Right renal cortex interstitium (tissue), 3 donors: ENCODE measurements at places on chromosomes 1 and 21.

DNA sequence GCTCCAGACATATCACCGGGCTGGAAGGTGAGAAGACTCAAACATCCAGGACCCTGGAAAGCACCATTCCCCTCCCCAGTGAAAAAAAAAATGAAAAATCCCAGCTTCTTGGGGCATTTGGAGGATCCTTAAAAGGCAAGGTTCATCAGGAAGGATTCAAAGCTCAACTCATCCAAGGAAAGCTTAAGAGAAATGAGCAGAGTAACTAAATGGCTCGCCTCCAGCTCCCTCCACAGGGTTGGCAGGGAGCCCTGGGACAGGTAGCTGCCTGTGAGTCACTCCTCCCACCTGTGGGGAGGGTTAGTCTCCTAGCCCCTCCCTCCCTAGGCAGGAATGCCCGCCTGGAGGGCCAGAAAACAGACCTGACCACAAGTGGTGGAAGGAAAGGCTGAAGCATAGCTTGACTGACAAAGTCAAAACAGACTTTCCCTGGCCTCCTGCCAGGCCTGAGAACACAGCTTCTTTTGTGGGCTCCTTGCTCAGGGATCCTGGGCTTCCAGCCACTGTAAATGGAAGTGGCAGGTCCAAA, 712 bp upstream of the LAMB3 start:
- peak; percentile 49 for DNase-seq

DNA sequence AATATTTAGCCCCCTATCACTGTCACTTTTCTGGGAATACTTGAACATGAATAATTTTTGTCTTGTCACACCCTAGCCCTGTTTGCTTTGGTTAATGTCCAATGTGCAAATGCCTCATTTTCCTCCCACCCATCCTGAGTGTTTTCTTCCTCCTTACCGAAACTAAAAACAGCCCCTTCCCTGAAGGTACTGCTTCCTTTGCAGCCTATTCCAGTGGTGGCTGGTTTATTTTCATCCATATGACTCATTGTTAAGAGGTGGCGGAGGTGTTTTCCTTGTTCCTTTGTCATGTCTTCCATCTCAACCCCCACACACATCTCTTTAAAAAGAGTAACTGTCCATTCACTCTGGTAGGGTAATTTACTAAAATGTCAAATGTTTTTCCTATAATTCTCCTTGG, 40.4 kb downstream of the CD55 start:
- DNase-seq: no peak

GRCh38 chr1:224736619-224737352, 120.7 kb downstream of the CNIH3 start:
- DNase-seq: no peak

DNA sequence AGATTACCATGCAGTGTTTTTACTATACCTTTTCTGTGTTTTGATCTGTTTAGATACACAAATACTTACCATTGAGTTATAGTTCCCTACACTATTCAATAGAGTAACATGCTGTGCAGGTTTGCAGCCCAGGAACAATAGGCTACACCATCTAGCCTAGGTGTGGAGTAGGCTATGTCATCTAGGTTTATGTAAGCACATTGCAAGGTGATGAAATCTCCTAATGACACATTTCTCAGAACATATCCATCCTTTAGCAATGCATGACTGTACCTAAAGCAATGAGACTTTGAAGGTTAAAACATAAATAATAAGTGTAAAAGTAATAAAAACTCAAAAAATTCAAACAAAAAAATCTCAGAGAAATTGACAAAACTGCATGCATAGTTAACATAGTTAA, 358.6 kb downstream of the USH2A start:
- no peak for DNase-seq

DNA sequence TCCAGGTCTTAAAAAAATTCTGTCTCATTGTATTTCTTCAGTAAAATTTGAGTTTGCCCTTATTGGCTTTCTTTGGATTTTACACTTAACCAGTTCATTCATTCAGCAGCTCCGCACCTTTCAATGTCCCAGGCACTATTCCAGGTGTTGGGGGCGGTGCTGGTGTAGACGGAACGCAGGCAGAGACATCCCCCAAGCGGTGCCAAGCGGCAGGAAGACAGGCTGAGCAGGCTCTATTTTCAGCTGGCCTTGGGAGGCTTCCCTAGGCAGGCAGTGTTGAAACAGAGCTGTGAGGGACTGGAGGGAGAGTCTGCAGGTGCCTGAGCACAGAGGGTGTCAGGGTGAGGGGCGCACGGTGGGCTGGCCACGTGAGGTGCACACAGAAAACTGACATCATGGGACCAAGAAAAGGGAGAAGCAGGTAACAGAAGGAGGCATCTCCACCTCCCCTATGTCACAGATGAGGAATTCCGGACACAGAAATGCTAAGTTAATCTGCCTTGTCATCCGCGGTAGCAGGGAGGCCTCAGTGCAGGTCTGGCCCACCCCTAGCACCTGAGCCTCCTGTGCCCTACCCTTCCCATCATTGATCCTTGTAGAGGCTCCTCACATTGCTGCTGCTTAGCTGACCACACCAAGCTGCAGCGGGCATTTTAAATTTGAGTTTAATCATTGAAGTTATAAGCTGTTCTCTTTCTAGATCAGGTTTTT, 40.8 kb downstream of the SLC37A1 start:
- no peak for DNase-seq

DNA sequence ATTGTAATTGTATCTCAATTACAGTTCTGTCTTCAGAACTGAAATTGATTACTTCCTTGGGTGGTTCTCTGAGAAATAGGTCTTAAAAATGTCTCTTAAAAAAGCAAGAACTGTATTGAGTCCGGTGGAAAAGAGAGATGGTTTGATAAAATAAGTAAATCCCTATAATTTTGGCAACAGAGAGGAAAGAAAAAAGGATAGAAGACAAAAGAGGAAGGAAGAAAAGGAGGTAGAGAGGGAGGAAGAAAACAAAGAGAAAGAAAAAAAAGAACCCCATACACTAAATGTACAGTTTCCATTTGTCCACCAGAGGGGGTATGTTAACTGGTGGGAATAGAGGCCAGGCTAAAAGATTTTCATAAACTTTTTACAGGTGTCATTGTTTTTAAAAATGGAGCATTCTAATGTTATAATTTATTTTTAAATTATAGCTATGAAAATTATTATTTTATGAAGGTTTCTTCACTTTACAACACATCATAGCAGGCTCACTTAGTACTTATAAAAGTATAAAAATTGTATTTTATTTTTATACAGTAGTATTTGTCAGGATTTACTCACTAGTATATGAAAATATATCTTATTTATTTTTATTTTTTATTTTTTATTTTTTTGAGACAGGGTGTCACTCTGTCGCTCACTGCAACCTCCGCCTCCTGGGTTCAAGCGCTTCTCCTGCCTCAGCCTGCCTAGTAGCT, 2.1 kb upstream of the UBE2T start:
- no peak for DNase-seq

DNA sequence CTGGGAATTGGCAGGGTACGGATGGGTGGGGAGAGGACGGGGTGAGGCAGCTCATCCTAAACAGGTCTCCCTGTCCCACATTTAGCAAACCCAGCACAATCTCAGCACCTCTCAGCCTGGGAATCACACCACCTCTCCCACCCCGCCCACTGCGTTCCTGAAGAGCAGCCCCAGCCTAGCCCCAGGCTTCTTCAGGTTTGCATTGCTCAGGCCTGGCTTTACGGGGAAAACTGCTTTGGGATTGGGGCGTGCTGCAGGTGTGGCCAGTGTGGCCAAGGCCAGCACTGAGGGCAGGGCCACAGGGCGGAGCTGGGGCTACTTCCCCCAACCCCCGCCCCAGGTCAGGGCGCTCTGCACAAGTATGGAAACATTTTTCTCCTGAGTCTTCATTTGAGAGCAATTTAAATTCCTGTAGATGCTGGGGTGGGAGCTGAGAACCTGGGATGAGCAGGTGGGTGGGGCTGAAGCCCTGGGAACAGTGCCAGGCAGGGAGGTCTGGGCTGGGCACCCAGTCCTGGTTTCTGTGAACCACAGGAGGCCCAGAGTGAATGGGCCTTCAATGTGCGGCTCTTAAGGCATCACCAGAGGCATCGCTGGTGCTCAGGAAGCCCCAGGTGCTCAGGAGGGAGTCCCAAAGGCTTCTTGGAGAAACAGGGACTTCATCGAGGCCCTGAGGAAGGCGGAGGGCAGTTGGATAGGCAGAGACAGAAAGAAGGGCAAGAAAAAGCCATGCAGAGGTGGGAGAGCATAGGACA, 24.1 kb downstream of the TNNT2 start:
- DNase-seq: no peak

DNA sequence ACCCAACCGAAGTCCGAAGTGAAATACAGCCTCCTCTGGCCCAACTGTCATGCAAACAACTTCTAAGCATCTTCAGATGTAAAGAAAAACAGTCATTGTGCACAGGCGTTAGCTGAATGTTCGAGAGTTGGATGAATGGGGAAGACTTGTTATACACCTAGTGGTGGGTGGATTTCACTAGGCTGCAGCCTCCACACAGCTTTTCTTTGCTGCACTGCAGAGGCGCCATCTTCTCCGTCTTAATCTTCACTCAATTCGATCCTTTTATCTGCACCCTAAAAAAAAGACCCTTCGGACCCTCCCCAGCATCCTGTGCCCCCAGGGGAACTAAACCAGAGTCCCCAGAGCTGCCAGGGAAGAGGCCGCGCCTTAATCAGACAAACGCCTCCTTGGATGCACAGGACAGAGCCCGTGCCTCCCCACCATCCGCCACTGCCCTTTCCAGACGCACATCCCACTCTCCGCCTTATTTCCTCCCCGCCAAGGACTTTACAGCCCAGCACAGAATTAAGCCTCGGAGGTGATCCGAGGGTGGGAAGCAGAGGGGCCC, 1.4 kb downstream of the APP start:
- DNase-seq: peak; percentile 55

- DNase-seq: no peak
Observed at GRCh38 chr1:60213253-60213652, 139.7 kb upstream of the C1orf87 start.

- no peak for DNase-seq
Observed at GRCh38 chr1:186872291-186872690, 43.5 kb downstream of the PLA2G4A start.

DNA sequence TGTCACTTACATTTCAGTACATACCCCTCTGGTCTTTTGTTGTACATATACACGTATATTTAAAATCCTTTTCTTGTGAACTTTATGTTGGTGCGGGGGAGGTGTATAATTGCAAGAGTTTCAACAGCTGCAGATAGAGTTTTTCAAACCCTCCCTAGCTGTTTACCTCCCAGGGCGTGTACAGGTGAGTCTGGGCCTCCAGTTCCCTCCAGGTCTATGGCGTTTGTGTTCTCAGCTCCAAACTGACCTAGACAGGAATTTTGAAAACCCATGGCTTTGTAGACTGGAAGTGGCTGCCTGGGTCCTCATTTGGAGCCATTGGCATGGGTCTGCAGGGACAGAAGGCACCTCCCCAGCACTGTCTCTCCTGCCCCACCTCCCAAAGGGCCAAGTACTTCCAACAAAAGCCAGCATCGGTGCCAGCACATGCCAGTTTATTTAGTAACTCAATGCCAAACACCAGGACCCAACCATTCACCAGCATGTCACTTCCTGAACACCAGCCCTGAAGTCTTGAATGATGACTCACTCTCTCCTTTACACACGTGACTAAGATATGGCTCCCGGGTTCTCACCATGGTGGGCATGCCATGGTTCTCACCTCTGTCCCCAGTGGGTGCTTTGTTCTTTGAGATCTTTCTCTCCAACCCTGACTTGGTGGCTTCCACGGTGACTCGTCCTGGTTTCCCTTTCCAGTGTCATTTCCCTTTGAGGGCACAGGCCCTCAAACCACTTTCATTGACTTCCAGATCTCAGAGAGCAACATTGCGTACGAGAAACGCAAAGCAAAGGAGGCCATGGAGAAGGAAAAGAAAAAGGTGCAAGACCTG, 57.3 kb upstream of the EFHD2 start:
- DNase-seq: no peak

- no peak for DNase-seq
Observed at GRCh38 chr1:156750191-156750672, 1.2 kb downstream of the HDGF start.

DNA sequence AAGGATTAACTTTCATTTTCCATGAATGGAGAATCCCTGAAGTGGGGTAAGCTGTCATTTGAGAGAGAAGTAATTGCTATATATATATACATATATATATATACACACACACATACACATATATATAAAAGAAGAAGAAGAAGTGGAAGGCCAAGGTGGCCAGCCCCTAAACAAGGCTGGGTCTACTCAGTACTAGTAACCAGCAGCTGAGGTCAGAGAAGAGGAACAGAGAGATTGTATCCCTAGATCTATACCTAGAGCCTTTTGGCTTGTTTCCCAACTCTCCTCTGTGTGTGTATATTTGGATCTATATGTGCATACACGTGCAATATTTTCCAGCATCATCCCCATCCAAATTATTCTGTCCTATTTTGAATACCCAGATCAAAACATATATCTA, 5.2 kb downstream of the TNFSF4 start:
- no peak for DNase-seq

- peak; percentile 20 for DNase-seq
Observed at GRCh38 chr1:27816921-27817630, 13.5 kb upstream of the PPP1R8 start.

GRCh38 chr21:46156378-46156645, 933 bp upstream of the FTCD start:
- DNase-seq: no peak

DNA sequence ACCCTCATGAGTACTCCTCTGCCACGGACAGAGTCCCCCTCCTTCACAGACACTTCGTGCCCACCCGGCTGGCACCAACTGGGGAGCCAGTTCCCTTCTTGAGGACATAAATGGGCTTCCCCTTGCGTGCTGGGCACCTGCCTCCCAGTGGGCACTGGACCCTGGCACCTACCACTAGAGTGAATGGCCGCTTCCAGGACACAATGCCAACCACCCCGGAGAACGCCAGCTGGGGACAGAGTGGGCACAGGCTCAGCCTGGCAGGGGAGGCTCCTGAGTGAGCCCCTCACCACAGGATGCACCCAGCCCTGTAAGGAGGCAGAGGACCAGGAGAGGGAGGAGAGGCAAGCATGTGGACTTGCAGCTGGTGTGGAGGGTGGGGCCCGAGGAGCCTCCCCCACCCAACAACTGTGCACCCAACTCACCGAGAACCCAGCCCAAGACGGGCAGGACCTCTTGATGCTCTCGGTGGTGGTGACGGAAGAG, 1.0 kb downstream of the ENTREP3 start:
- no peak for DNase-seq

DNA sequence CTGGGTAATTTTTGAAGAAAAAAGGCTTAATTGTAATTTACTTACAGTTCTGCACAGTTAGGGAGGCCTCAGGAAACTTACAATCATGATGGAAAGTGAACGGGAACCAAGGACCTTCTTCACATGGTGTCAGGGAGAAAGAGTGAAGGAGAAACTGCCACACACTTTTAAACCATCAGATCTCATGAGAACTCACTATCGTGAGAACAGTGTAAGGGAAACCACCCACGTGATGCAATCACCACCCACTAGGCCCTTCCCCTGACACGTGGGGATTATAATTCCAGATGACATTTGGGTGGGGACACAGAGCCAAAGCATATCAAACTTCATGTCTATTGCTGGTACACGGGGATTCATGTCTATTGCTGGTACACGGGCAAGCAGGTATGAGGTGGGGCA, 5.3 kb upstream of the SFT2D2 start:
- no peak for DNase-seq
